Progenitor cell of endocrine pancreas (in vitro differentiated cells): ENCODE measurements at places on chromosomes 13 and 19. TPM values are rescaled to one million over a fixed set of nuclear protein-coding genes. Genes with fewer than 3 reads are reported as not detected.

GRCh38 chr13:39108783-39109182 lies 70.5 kb downstream of the NHLRC3 start:
- no peak for DNase-seq

DNA sequence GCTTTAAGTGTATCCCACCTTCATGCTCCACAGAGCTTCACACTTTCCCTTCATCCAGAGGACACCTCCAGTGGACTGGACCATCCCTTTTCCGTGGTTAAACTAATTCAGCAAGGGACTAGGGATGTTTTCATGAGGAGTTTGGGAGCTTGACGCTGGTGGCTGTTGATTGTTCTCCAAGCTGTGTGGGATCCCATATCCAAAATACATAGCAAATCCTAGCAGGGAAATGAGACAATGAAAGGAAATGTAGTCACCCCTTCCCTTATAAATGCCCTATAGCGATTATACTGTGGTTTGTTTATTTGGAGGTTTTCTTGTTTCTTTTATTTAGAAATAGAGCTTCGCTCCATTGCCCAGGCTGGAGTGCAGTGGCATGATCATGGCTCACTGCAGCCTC lies 31.6 kb upstream of the DPRX start:
- no peak for DNase-seq

DNA sequence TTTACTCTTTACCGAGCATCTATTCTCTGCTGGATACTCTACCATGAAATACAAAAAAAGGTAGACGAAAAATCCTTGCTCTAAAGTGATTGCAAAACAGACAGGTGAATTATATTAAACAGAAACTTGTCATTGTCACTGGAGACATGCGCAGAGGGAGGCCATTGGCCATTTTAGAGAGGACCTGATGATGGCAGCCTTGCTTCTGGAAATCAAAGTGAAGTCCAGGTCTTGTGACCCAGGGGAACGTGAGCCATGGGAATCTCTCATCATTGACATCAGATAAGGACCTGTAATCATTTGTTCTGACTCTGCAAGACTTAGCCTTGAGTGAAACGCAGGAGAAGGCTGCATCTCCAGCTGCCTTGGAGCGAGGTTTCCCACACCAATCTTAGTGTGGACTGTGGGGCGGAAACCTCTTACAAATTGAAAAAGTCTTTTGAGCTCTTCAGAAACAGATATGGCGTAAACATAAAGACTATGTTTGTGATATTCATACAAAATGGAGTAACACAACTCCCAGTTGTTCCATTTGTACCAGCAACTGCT lies 16.8 kb upstream of the SLC46A3 start:
- DNase-seq = no peak

GRCh38 chr13:36131222-36131930 lies at the start of gene DCLK1:
Gene DCLK1, minus strand, starts transcription at chr13:36131382.
- peak; percentile 36 for DNase-seq

The ZNF415 gene
- total RNA-seq = 13.6 and 18.1 TPM in 2 replicates

DNA sequence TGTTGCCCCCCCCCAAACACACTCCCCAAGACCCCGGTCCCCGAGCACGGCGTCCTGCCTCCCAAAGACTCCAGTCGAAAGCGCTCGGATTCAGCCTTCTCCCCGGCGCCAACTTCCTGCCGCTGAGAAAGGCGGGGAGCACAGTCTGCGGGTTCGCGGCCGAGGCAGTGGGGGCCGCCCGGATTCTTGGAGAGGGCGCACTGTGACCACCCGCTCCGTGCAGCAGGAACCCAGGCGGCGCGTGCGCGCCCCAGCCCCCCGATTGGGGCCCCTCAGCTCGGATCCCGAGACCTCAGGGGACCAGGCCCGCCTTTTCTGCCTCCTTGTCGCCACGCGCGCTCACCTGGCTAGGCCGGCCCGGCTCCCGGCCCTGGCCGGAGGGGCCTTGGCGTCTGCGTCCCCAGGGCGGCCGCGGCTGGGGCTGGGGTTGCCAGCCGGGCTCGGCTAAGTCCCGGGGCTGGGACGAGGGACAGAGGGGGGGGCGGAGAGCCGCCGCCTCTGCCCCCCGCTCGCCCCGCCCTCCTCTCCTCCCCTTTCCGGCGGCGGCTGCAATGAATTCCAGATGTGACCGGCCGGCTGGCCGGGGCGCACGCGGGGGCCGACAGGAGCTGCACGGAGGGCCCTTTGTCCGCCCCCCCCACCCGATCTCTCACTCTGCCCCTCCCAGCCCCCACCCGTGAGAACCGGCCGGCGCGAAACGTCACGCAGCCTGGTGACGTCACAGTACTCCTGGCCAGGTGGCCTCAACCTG lies at the start of gene S1PR2:
Gene S1PR2 (minus strand): TSS at position 471 of the 751 bp plus-strand sequence. CDS start 6,426 bp downstream, outside the sequence.
- DNase-seq = peak; percentile 89

GRCh38 chr13:101919541-101920181 lies 467.2 kb downstream of the ITGBL1 start:
- peak; percentile 62 for DNase-seq

- no peak for DNase-seq
Measured at GRCh38 chr19:41528106-41528505, 47.9 kb upstream of the CEACAM21 start.

GRCh38 chr13:45086484-45086883 lies 33.8 kb upstream of the GTF2F2 start:
- DNase-seq = no peak
